ENCODE measurements at places on chromosomes 3 and 15.
A peak's percentile ranks its signal among the peaks of the same experiment; 100 is the strongest.

DNA sequence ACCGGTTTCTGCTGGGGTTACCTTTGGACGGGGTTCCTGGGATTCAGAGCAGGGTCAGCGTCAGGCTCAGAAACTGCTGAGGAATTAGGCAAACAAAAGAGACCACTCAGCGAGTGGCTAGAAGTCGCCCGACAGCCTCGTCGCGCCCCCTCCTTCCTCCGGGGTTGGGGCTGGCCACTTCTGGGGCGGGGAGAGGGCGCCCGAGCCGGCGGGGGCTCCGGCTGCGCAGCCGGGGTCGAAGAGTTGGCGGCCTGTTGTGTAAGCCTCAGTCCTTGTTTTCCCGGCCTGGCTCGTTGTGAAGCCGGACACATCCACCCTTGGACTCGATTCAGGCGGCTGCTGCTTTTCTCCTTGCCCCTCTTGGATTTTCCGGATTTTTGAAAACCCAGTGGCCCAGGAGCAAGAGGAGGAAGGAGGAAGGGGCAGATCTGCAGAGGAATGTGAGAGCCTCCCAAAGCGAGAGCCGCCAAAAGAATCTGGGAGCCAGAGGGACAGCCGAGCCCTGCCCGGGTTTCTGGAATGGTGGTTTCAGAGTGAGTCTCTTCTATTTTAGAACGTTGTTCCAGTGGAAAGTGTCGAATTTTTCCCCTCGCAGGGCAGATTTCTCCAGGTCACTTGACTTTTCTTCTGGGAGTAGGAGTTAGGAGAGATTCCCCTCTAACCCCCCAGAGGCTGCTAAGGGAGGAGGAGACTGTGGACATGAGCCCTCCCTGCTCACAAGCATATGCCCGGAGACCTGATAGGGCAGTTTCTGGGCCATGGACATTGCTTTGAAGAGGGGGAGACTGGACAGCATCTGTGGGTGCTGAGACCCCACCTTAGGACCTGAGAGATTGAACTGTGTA is 666 bp downstream of the SNX33 start:
- peak; percentile 70 for DNase-seq

- no peak for DNase-seq
These were observed 16.6 kb upstream of the OSBPL11 start for GRCh38 chr3:125611908-125612307.

- DNase-seq = no peak
These were observed 83.7 kb upstream of the PRICKLE2 start for GRCh38 chr3:64308931-64309330.

GRCh38 chr3:10223676-10224639 is 24.3 kb upstream of the TATDN2 start:
- no peak for DNase-seq

GRCh38 chr15:74307827-74308811 is 59.3 kb downstream of the CYP11A1 start:
- peak; percentile 41 for DNase-seq

DNA sequence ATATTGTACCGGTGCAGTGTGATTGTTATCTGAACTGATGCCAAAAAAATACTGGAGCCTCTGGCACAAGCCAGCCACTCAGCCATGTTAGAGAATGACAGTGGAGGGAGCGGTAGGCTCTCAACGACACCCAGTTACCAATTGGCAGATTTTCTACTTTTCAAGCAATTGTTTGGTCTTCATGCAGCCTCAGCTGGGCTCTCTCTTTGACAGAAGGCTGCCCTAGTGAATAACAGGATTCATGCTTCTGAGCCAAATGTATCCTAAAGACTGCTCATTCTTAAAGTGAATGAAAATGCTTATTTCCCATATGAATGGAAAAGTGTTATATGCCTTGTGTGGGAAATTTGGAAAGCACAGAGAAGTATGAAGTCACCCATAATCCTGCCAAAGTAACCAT is 261.2 kb upstream of the TRIM42 start:
- DNase-seq = no peak

DNA sequence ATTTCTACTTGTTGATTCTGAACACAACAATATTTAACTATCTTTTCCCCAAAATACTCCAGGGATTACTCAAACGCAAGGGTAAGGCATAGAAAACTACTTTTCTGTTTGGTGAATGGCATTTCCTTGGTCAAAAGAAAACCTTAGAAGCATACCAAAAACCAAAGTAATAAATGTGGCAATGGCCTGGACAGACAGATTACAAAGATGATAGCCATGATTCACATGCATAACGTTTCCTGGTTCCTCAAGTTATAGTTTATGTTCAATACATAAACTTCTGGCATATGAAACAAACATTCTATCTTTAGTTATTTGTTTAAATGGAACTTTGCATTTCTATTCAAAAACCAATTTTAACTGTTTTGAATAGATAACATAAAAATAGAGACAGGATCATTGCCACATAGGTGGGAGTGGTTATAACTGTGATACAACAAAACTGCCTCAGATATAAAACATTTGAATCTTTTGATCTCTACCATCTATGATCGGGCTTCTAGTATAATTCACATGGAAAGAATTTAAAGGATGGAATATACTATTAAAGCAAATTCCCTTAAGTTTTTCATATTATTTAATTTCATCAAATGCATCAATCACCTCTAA is 32.1 kb downstream of the FOXP1 start:
- no peak for DNase-seq

GRCh38 chr3:52443791-52444687 is 864 bp downstream of the SEMA3G start:
- DNase-seq = no peak
